Activated effector memory CD4-positive, alpha-beta T cell treated with Interleukin-2 at 50 U/mL for 16 hours (primary cell): ENCODE measurements at places on chromosomes 2 and 18.

- DNase-seq = no peak
These were observed 18.4 kb upstream of the B3GNT2 start for GRCh38 chr2:62177392-62178049.

DNA sequence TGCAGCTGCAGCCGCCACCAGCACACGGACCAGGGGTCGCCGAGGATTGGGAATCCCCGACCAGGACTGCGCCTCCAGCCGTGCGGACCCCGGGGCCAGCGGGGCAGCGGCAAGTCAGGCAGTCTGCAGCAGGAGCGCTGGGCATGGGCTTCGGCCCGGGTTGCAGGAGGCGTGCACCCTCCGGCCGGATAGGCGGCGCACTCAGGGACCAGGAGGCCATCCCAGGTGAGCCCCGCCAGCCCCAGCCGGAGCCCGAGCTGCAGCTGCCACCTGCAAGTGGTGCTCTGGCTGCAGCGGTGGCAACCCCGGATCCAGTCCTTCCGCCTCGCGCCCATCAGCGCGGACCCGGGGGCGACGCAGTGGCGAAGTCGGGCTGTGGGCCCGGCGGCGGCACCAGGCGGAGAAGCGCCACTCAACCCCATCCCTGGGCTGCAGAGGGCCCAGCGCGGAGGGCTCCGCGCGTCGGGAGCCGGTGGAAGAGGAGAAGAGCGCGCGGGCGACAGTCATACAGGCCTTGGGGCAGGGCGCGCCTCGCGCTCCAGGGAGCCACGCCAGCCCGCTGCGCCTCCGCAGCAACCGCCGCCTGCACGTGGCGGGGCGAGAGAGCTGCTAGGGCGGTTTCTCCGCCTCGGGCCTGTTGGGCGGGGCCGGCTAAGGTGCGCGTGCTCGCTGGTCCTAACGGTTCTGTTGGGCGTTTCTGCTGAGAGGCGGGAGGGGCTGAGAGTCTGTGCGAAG lies 73.8 kb downstream of the RPIA start:
- DNase-seq = no peak

DNA sequence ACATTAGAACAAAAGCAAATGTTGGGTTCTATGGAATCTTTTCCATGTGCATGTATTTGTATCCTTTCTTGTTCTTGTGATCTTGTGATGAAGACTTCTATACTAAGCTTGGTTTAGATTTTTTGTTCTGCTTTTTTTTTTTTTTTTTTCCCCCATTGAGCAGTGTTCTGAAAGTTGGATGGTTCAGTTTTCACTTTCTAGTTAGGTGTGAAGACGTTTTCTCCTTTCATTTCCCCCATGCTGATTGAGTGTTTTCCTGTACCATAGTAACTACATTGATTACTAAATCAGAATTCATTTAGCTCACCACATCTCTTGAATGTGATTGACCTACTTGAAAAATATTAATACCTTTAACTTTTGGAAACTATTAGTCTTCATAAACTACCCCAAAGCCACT lies 34.1 kb downstream of the NOP58 start:
- no peak for DNase-seq

DNA sequence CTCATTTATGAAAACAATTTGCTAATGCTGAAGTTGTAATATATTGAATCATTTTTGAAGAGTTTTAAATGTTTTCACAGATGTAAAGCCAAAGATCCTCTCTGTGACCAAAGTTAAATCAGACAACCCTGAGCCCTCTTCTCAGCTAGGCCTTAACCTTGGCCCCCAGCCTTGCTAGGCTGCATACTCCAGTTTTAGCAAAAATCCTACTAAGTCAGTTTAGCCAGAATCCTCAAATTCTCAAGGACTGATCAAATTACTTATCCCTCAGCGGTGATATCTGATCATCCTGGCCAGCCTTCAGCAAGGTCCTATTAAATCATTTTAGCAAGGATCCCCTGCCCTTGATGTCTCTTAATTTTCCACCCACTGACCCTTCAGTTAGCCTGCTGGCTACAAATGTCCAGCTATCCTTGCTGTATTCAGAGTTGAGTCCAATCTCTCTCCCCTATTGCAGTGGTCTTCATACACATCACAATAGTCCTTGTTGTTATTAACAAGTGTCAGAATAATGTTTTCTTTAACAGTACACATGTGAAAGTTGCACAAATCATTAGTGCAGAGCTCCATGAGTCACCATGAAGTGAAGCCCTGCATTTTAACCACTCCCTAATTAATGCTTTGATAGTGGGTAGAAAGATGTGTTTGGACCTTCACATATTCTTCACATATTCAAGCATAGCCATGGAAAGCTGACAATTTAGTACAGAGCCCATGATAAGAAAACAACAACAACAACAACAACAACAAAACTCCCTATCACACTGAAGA lies 206.4 kb downstream of the NBAS start:
- no peak for DNase-seq

GRCh38 chr2:1150724-1151511 lies 200.3 kb downstream of the SNTG2 start:
- DNase-seq = no peak

DNA sequence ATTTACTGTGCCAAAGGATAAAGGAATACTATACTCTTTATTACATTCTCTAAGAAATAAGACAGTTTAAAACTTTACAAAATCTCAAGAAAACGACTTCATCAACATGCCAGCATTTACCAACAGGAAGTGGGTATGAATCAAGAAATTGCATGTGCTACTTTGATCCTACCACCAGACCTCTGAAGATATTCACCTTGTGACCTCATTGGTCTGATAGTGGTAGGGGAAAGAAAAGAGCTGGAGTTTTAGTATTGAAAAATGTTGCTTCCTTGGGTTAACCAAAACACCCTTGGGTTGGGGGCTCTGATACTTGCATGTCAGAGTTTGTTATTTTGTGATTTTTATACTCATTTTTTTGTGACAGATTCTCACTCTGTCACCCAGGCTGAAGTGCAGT lies 84.1 kb upstream of the LPIN2 start:
- DNase-seq = no peak

DNA sequence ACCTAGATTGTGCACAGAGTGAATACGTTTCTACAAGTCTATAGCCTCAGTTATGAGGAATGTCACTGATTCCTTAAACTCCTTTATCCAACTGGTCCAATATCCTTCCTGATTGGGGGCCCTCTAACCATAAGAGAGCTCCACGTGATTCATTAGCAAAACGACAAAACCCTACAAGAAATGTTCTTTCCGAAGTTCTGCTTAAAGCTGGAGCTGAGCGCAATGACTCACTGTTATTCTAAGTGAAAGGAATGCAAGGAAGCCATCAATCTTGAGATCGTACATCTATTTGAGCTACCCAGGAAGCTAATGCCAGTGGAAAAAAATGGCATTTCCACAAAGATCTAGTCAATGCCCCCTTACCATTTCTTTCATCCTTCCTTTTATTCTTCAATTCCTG lies 354.9 kb upstream of the CDH20 start:
- DNase-seq = no peak

DNA sequence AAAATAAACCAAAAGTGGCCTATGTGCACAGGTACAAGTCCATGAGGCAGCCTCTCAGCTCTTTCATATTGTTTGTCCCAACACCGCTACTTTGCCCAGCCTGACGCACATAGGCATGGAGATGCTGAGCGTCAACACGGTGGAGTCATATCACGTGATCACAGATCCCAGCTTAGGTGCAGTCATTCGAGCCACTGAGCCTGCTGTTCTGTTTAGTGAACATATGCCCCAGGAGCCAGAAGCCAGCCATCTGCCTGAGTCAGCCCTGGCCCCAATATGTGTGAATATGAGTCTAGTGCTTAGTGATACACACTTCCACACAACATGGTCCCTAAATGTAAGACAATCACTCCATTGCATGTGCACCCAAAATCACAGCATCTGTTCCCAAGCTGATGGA lies 88.2 kb upstream of the LCLAT1 start:
- DNase-seq = no peak

DNA sequence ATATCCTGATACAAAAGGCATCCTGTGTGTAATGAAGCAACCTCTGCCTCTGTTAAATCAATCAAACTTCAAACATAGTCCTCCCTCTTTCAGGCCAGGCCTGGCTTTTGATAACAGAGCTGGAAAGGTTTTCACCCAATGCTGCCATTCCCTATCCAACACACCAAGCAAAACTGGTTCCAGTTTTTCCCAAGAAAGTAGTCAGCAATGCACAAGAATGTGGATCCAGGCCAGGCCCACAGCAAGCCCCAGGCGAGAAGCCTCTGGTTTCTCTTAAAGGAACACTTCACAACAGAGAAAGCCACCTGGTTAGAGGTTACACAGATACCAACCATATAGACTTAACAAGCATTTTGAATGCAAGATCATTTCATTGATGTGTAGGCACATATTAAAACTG lies 49.2 kb upstream of the CCDC150 start:
- no peak for DNase-seq

DNA sequence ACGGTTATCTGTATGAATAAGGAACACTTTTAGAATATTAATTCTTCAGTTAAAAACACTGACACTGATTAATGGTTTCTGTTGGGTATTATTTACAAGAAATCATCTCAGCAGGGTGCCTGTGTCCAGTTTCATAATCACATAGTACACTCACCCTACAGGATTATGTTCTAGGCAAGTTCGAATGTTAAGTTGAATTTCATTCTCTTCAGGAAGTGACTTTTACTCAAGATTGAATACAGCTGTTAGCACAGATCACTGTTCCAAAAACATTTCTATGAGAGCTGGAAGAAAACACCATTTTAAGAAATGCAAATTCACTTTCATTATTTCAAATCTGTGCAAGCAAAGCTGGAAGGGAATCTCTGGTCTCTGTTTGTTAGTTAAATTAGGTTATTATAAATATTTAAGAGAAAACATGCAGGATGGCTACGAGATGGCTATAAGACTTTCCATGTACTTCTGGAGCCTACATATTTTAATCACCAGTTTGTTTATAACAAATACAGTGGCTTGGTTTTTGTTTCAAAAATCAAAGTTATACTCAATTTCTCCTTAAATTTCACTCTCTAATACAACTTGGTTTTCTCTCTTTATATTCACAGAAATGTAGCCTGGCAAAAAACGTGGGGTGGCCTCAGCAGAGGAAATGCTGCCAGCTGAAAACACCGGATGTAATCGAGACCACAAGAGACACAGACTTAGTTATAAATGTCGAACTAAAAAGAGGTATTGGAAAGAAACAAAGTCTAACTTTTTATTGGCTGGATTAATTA lies 65.8 kb downstream of the RBMS1 start:
- DNase-seq = peak; percentile 41

DNA sequence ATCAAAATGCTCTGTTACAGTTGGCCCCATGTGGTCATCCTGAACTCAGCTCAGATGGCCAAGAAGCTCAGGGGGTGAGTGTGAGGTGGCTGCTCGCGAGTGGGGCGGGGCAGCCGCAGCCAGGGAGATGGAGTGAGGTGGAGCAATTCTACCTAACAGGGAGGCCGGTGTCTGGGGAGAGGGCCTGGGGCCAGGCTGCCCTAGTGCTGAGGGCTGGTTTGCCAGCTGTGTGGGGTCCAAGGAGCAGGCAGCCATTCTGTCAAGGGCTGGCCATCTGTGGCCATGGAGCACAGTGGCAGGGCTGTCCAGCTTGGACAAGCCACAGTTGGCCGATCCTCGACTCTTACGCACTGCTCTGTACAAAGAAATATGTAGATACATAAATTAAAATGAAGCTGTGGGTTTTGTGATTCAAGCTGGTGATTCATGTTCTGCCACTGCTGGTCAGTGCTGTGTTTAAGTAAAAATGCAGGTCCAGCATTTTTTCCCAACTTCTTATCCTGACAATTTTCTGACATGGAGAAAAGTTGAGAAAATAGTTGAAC lies 82.1 kb downstream of the HS6ST1 start:
- DNase-seq = no peak

DNA sequence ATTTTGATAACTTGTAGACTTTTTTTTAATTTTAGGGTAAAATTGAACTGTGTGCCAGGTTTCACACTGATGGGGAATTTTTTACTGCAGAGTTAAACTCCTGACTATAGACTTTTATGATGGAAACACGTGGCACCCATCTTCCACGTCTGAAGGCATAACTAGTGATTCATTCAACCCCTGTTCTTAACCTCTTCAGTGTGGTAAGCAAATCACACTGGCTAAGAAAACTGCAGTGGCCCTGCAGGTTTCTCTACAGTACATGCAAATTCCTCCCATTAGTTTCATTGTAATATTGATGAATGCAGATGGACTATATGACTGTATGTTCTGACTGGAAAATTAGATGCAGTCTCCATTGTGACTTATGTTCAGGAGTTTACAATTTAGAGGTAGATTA lies 47.2 kb downstream of the SMAD4 start:
- no peak for DNase-seq

DNA sequence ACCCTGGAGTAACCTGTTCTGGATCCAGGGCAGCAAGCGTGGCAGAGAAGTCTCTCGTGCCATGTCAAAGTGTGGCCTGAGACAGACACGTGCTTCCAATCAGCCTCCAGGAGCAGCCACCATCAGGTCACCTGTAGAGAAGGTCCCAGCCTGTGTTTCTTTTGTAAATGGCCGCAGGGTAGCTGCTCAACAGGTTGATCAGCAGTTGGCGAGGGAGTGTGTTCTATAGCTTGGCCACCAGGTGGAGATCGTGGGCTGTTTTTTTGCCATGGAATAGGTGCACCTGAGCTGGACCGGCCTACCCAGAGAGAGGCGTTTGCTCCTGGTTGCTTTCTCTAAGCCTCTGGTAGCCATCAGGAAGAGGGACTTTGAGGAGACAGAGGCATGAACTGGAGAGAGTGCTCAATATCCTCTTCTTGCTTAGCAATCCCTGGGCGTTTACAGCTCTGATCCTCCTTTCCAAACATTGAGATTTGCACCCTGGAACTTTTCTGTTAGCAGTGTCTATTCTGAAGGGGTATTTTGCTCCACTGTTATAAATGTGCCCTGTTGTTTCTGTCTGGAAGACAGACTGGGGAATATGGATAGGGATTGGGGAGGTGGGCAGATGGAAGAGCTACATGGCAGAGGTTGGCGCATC lies 34.2 kb upstream of the EN1 start:
- peak; percentile 41 for DNase-seq

DNA sequence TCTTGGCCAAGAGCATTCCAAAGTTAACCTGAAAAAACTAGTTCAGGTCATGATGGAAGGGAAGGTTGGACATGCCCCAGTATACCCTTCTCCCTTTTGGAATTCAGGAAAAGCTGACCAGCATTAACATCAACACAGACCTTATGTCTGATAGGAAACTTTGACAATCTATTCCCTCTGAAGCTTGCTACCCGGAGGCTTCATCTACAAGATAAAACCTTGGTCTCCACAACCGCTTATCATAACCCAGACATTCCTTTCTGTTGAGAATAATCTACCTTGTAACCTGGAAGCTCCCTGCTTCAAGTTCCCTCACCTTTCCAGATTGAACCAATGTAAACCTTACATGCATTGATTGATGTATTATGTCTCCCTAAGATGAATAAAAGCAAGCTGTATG lies 24.7 kb upstream of the IL37 start:
- DNase-seq = no peak
